ENCODE measurements at places on chromosomes 4 and X. TPM values are rescaled to one million over a fixed set of nuclear protein-coding genes. Genes with fewer than 3 reads are reported as not detected.

DNA sequence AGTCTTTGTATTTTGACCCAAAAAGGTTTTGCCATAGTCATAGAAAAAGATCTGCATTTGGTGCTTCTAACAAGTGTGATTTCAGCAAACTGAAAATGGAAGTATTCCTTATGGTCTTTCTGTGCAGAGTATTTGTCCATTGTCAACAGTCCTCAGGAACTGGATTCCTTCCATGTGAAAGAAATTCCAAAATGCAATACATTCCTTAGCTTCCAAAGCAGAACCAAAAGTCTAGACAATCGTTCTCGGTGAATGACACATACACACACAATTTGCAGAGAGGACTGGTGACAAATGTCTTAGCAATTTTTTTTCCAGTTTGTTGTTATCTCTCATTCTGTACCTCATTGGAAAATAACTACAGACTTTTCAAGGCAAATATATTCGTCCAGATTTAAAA lies 562.2 kb upstream of the SLIT2 start:
- DNase-seq = no peak

- no peak for DNase-seq
These were observed 506.1 kb downstream of the IL15 start for GRCh38 chr4:142142366-142143054.

DNA sequence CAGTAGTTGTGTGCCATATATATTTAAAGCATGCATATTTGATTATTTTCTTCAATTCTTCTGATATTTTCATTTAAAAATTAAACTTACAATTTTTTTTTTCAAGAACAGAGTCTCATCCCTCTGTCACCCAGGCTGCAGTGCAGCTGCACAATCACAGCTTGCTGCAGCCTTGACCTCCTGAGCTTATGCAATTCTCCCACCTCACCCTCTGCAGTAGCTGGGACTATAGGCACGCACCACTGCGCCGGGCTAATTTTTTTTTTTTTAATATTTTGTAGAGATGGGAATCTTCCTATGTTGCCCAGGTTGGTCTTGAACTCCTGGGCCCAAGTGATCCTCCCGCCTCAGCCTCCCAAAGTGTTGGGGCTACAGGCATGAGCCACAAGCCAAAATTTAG lies 5.8 kb upstream of the DCLK2 start:
- DNase-seq = no peak

DNA sequence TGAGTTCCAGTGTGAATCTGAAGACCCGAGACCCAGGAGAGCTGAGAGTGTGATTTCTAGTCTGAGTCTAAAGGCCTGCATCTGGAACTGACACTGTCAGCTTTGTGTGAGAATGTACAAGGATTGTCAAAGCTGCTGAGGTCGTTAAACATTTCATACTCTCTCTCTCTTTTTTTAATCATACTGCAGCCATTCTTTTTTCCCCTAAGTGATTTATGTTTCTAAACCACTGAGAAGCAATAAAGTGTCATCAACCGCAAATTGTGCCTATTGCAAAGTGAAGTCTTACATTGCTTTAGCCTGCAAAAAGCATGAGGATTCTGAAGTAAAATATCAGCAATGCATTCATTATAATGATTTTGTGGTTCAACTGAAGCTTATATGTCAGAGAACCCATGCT lies 106.0 kb downstream of the ASMT start:
- DNase-seq = no peak

- no peak for DNase-seq
These were observed 174.0 kb upstream of the MXRA5 start for GRCh38 chrX:3520458-3520857.

- no peak for DNase-seq
These were observed 100.9 kb downstream of the LCORL start for GRCh38 chr4:17920681-17921080.

GRCh38 chr4:62119195-62119594 lies 919.1 kb downstream of the ADGRL3 start:
- no peak for DNase-seq

- DNase-seq = no peak
These were observed 165.1 kb downstream of the SLIT2 start for GRCh38 chr4:20416800-20417199.

GRCh38 chr4:72444092-72444491 lies 124.9 kb downstream of the ADAMTS3 start:
- DNase-seq = no peak

The DCAF4L1 gene
- total RNA-seq = 0.35 TPM

The CT45A10 gene
- total RNA-seq = not detected

The ARMCX6 gene
- 36.8 TPM for total RNA-seq

The NKX3-2 gene
- total RNA-seq = 1.3 TPM

The FAM199X gene
- total RNA-seq = 44.8 TPM
